ENCODE measurements at places on chromosomes 7 and 10.

DNA sequence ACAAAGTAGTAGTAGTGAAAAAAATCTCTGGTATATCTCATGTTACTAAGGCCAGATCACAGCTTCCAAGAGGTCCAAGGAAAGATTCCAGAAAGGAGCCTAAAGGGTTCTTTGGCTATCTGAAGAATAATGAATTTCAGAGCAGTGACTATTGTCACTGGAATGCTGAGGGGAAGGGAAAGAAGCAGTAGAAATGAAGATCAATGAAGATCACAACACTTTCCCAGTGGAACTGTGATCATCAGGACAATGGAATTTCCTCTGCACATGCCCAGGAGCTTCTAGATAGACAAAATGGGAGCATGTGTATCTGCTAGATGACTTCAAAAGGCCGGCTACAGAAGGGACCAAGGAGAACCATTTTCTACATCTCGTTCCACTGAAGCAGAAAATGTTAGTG is 219.5 kb upstream of the PHYHIPL start:
- DNase-seq = no peak

GRCh38 chr10:72611783-72612182 is 14.1 kb downstream of the MICU1 start:
- no peak for DNase-seq

DNA sequence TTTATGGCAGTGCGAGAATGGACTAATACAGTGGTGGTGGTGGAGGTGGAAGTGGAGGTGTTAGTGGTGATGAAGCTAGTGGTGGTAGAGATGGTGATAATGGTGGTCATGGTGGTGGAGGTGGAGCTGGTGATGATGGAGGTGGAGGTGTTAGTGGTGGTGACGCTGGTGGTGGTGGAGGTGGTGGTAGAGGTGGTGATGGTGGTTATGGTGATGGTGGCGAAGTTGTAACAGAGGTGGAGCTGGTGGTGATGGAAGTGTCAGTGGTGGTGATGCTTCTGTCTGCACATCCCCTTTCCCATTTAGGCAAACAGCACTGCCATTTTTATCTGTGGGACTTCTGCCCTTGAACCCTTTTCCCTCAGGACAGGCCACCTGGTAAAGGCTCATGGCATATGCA is 7.4 kb upstream of the PTPRN2 start:
- no peak for DNase-seq

- DNase-seq = no peak
These were observed 120.5 kb downstream of the WDR11 start for GRCh38 chr10:120971671-120972070.
